ENCODE measurements at places on chromosomes 5 and 9.

DNA sequence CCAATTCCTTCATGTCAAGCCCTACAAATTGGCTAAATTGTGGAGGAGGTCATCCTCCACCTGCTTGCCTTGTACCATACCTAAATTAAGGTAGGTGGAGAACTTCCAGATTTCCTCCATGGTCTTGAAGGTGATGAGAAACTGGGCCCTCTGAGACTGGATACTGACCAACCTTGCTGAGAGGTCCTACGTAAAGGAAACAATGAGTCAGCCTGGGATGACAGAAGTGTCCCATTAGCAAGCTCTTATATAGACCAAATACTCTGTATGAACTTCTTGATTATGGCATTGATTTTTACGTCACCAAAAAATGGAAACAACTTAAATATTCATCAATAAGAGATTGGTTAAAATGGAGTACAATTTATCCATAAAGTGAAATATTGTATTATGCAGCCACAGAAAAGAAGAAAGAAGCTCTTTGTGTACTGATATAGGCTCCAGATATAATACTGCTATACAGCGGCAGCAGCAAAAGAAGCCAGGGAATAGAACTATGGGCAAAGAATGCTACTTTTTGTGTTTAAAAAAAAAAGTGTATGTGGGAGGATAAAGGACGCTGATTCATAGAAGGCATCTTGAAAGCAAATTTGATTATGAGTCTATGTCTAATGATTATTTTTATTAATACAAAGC is 18.3 kb downstream of the SH3TC2 start:
- DNase-seq, result peak; percentile 49

DNA sequence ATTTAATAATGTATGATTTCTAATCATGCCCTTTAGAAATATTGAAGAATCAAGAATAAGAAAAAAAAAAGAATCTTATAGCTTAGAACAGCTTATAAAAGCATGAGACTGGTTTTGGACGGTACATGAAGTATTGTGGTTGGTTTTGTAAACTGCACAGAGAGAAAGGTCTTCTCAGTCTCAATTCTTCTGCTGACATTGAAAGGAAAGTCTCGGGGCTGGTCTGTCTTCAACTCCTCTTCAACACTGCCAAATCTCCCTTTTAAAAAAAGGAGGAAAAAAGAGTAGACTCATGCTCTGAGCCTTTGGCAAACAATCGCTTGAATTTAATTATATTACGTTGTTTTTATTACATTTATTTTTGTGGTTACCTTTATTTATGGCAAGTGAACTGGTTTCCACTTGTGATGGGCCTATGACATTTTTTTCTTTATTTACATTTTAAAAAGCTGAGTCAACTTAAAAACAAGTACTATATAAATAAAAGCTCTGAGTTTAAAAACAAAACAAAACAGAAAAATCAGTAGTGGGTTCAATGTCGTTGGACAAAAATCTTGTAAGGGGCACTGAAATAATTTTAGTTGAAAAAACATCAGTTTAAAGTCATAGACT is 32.8 kb upstream of the EBF1 start:
- DNase-seq, result no peak

DNA sequence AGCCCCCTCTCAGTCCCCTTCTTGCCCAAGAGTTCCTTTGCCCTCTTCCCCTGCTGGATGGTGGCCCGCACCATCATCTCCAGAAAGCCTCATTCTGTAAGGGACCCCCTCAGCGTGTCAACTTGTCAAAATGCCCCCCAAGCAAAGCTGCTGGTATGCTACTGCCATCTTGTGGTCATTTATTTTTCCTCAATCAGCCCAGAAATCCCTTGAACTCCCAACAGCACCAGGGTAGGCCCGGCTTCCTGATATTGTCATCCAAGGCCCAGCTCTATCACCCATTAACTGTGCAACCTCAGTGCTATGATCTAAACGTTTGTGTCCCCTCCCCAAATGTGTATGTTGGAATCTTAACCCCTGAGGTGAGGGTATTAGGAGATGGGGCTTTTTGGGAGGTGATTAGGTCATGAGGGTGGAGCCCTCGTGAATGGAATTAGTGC is 53.2 kb upstream of the FBXW11 start:
- peak; percentile 27 for DNase-seq

GRCh38 chr9:123929177-123929869 is 603 bp downstream of the DENND1A start:
- peak; percentile 21 for DNase-seq

DNA sequence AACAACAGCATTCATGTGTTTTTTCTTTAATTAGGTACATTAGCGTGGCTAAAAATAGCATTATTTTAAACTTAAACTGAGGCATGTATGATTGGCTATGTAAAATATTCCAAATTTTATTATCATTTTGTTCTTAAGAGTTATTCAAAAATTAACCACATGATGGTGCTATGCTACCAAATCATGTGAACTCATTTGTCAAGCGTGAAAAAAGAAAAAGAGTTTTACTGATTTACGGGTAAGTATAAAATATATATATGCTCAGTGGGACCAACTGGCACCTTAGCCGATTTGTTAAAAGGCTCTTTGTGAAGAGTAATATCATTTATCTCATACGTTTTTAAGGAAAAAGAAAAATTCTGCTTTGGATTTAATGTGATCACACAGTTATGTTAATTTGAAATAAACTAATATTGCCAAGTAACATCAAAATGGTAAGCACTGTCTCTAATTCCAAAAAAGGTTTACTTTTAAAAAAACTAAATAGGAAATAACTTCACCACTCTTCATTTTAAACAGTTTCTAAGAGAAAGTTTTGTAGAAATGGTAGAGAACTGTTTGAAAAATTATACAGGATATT is 1042.3 kb downstream of the CDH12 start:
- DNase-seq, result peak; percentile 47

GRCh38 chr5:102759289-102759688 is 4.2 kb downstream of the PAM start:
- no peak for DNase-seq

DNA sequence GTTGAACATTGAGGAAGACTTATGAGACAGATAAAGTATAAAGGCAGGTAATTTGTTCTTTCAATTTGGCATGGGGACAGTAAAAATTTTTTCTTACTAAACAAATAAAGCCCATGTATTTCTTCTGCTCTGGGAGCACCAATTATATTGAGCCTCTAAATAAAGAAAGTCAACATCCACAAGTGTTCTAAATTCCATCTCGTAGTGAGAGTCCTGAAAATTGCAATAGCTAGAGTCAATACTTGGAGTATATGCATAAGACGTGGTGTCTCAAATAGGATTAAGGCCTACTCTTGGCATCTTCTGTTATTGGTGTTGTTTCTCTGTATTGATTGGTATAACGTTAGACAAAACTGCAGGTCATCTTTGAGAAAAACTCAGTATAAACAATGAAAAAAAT is 120.5 kb upstream of the CDKN2B start:
- no peak for DNase-seq

GRCh38 chr5:40587376-40587775 is 92.3 kb upstream of the PTGER4 start:
- DNase-seq, result no peak

- no peak for DNase-seq
These were observed 43.2 kb downstream of the MAT2B start for GRCh38 chr5:163548649-163549048.

DNA sequence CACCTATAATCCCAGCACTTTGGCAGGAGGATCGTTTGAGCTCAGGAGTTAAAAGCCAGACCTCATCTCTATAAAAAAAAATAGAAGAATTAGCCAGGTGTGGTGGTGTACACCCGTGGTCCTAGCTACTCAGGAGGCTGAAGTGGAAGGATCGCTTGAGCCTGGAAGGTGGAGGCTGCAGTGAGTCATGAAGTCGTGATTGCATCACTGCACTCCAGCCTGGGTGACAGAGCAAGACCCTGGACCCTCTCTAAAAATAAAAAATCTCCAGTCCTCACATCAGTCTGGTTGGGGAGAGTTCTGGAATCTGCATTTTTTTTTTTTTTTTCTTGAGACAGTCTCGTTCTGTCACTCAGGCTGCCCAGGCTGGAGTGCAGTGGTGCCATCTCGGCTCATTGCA is 9.3 kb downstream of the FPGS start:
- DNase-seq, result no peak

- DNase-seq, result no peak
These were observed 14.2 kb downstream of the IL4 start for GRCh38 chr5:132687995-132688394.

DNA sequence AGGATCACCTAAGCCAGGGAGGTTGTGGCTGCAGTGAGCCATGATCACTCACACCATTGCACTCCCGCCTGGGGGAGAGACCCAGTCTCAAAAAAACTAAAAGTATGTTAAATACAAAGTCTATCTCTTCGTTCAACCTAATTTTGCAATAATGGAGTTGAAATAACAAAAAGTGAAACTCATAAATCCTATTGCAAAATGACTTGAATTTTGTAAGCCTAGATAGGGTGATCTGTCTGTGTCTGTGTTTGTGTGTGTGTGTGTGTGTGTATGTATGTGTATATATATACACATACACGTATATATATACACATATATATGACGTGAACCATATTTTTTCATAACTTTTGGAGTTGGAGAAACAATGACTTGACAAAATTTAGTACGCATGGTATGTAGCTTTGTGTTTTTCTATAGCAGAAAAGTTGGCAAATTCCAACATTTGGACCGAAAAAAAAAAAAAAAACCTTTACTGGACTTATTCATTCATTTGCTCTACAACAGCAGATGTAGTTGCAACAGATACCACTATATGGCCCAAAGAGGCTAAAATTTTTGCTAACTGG is 76.9 kb upstream of the CDH6 start:
- DNase-seq, result peak; percentile 4

GRCh38 chr9:92895812-92896436 is 18.1 kb upstream of the ZNF484 start:
- no peak for DNase-seq

- peak; percentile 73 for DNase-seq
These were observed 23.1 kb downstream of the TRIM7 start for GRCh38 chr5:181181650-181182565.

DNA sequence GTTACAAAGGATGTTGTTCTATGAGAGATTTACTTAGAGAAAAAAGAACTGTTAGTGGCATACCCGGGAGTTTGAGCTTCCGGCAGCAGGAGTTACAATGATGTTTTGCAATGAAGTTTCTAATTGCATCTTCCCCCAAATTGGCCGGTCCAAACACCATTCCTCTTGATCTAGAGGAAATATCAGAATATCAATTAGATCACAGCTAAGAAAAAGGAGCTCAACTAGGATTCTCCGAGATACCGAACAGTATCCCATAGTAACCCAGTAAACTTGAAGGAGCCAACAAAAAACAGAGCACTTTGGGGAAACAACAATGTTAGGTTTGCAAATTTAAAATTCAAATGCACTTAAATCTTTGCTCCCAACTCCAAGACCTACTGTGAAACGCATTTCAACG is 159.5 kb downstream of the TRPM6 start:
- DNase-seq, result no peak

DNA sequence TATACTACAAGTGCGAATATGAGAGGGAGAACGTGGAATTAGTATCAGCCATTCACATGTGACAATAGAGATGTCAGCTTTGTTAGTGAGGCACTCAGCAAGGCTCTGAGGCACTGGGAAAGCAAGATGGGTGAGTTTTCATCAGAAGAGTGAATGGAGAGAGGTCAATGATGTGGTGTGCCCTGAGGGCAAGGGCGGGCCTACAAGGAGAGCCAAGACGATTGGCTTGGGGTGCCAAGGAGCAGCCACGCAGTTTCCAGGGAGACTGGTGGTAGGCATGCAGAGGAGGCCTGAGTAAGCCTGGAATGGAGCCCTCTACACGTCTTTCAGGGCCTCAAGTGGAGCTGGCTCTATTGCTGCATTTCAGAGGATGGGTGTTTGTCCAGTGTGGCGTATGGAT is 24.7 kb downstream of the BTF3 start:
- no peak for DNase-seq

Measured in suppressor macrophage (primary cell).